Activated T-cell treated with anti-CD3 and anti-CD28 coated beads for 1 hour (primary cell): ENCODE measurements at places on chromosomes 4 and X.

DNA sequence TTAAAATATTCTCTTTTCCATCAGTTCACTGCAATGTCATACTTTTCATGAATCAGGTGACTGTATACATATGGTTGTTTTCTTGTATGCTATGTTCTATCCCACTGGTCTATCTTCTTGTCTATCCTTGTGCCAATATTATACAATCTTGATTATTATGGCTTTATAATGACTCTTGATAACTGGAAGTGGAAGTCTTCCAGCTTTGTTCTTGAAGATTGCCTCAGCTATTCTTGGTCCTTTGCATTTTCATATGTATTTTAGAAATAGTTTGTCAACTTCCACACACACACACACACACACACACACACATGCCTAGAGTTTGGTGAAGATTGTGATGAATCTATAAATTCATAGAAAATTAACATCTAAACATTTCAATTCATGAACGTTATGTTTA lies 67.9 kb downstream of the SHROOM3 start:
- no peak for DNase-seq

DNA sequence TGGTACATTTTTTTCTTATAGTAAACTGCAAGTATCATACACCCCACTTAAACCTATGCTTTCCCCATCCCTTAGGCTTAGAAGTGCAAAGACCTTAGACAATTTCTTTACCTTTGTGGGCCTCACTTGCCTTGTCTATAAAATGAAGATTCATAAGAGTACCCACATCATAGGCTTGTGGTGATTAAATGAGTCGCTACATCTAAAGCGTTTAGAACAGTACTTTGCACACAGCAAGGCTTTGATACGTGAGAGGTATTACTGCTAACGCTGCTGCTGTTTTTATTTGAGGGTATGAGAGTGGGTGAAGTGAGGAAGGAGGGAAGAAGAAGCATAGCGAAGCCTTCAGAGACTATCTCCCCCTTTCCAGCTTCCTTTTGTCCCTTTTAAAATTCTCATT lies 87.8 kb upstream of the RPS6KA3 start:
- no peak for DNase-seq

DNA sequence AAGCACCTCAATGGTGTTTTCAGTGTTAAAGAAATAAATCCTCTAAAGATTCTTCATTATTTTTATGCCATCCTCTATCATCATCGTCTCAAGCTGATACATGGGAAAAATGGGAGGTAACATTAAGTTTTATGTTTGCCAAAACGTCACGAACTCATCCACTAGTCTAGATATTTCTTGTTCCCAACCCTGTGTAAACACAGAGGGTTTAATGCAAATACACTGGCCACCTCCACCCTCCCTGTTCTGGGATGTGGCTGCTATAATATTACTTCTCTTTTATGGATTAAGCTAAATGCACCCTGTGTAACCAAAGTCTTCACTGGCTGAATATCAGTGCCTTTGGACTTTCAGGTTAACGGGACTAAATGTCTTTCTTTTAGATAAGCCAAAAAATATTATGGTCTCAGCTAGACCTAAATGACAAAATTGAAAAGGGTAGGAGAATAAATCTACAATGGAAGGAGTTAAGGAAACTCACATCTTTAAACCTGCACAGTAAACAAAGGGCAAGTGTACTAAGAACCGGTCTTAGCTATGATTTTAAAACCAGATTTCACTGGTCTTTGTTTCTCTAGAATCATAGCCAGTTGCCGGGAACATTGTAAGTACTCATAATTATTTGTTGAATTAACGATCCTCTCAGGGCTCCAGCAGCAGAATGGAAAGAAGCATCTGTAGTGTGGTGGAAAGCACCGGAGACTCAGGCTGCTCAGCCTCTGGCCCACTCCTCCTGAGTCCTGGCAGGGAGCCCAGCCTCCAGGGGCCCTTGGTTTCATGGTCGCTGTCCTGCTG lies 103.5 kb upstream of the NOCT start:
- DNase-seq: no peak

DNA sequence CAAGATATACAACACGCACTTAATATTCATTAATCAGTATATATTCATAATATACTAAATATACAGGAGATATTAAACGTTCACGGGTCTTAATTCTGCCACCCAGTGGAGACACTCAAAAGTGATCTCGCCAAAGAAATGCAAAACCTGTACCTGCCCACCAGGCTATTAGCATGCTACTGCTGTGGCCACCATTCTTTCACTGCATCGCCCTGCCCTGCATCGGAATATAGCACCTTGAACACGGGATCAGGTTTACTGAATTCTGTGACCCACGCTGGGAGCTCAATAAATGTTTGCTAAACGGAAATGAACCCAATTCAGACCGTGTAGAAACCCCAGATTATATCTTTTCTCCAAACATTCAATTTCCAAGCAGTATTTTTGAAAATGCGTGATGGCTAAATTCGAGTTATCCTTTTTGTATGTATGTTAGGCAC lies 840 bp upstream of the CLCN3 start:
- DNase-seq: peak; percentile 23

GRCh38 chrX:12139934-12140611 lies 1.8 kb downstream of the FRMPD4 start:
- DNase-seq: no peak

- no peak for DNase-seq
These were observed 93.6 kb upstream of the NAP1L5 start for GRCh38 chr4:88791274-88791673.

GRCh38 chr4:17323554-17324385 lies 188.1 kb downstream of the QDPR start:
- no peak for DNase-seq

DNA sequence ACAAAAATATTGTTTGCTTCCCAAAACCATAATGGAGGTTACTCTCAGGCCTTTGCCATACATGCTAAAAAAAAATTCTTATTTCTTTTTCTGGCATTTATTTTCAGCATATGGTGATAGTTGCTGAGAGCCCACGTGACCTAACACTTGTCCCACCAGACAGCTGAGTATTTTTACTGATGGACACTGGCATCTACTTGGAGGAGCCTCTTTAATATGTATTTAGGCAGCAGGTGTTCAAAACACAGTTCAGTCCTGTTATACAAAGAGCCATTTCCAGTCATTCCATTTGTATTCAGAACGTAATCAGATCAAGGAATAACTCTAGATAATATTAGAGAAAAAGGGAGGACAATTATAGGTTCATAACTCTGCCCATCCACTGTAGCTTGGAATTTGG lies 95.5 kb downstream of the CXCL13 start:
- DNase-seq: no peak

DNA sequence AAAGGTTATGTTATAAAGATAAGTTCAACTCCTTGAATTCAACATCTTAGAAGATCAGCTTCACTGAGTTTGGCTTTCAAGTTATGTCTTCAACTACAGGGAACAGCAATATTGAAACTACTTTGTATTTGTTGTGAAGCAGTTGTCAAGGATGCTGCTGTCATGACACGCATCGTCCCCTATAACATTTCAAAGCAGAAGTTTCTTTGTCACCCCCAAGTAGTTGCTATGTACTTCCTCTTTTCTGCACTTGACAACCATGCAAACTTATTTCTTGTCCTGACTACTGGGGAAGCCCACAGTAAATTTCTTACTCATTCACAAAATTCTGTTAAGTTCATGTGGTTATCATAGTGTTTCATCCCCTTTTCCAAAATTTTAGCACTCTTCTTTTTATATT lies 14.3 kb downstream of the ANTXR2 start:
- no peak for DNase-seq

GRCh38 chr4:186137196-186137794 lies 32.8 kb downstream of the FAM149A start:
- DNase-seq: no peak

DNA sequence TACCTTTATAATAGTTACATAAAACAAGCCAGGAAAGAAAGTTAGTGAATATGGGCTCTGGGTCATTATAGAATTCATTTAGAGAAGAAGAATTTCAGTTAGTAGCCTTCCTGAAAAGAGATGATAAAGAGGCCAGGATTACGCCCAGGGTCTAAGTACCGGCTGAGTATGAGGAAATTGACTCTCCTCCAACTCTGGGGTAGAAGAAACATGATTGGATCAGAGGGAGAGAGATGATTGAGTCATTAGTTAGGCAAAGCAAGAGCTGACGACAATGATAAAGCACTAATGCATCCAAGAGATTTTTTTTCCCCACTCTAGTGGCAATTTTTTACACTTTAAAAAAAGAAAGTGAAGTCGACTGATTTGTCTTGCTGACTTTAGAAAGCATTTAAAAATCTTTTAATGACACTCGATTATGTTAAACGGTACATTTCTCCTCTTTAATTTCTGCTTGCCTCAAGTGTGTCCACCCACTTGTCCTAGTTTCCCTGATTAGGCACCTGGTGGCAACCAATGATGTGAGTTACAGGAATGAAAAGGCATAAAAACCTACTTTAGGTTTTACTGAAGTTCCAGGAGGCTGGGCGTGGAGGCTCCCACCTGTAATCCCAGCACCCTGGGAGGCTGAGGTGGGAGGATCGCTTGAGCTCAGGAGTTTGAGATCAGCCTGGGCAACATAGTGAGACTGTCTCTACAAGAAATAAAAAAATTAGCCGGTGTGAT lies 37.3 kb upstream of the IGFBP7 start:
- DNase-seq: no peak

GRCh38 chr4:40409835-40410234 lies 74.7 kb downstream of the CHRNA9 start:
- no peak for DNase-seq

- no peak for DNase-seq
These were observed 493.1 kb downstream of the MAGEE1 start for GRCh38 chrX:76920607-76921006.

DNA sequence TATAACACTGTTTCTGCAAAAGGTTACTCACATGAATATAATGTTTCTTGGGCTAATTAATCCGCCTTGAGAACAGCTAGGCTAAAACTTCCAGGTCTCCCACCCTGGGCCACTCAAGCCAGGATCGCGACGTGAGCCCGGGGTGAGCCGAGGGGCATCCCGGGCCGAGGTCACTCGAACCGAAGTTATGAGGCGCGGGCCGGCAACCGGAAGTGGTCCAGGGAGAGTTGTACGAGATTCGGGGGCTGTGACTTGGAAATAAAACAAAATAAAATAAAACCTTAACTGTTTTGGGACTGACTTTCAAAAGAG lies 317 bp downstream of the CMC4 start:
- DNase-seq: no peak

GRCh38 chr4:181200076-181200475 lies 1043.1 kb upstream of the TENM3 start:
- no peak for DNase-seq

- DNase-seq: no peak
These were observed 138.4 kb downstream of the SLC7A11 start for GRCh38 chr4:138103597-138104283.

DNA sequence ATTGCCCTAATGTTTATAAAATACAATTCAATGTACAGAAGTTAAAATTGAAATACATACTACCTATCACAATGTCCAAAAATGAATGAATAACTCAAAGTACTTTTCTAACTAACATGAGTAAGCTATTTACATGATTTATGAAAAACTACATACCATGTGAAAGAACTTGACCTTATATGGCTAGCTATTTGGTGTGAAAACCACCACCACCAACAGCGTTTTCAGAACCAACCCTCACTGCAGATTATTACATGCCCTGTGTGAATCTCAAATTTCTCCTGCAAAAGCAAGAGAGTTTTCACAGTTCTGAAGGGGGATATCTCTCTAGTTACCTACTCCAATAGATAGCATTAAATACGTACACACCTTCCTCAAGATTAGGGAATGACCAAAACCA lies 198.5 kb downstream of the SPATA18 start:
- DNase-seq: no peak

GRCh38 chr4:157075811-157076577 lies at the start of gene GLRB:
TSS of gene GLRB (plus strand) at chr4:157076150. CDS start at chr4:157078025, 1,875 bp downstream.
- DNase-seq: no peak

DNA sequence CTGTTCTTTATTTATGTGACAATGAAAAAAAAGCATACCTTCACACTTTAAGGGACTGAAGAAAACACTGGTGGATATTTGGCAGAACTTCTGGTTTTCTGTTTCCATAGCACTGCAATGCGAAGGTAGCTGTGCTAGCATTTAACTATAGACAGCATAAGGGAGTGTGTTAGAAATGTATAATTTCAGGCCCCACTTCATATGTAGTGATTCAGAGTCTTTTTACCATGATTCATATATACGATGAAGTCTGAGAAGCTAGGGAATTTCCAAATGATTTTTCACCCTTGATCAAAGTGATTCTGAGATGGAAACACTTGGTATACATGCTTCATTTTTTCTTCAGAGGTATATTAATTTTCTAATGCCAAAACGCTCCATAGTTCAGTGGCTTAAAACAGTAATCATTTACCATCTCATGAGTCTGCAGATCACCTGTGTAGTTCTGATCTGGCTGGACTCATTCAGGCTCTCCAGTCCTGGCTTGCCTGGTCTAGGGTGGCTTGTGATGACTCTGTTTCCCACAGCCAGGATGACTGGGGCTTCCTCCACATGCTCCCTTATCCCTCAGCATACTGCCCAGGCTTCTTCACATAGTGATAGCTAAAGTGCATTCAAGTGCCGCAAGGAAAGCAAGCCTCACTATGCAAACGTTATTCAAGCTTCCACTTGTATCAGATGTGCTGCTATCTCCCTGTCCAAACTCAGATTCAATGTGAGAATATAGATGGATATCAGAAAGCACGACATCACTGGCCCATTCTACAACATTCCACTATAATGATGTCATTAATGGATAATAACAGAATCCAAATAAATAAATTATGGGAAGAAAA lies 790.1 kb downstream of the TECRL start:
- DNase-seq: no peak

- peak; percentile 3 for DNase-seq
These were observed 51.8 kb downstream of the RBPJ start for GRCh38 chr4:26372525-26373172.

- DNase-seq: no peak
These were observed 26.0 kb downstream of the CAPN6 start for GRCh38 chrX:111244235-111244750.

DNA sequence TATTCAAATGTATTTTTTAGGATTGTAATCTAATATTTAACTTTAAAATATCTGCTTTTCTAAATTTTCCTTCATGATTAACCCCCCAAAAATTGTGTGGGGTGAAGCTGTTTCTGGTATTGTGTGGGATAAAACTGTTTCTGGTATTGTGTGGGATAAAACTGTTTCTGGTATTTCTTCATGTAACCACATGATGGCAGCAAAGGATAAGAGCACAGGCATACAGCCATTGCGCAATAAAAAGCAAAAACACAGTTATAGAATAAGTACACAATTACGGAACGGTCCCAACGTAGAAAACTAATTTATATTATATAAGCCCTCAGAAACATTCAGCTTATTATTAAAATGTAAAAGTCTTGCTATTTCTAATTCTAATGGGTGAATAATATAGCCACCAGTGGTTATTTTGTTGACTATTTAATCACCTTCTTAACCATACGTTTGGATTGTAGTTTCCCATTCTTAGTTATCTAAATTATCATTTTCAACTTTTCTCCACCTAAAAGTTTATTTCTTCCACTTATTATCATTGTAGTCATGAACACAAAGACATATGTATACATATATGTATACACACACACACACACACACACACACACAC lies 333.9 kb upstream of the FSTL5 start:
- DNase-seq: no peak

GRCh38 chr4:103719105-103719829 lies 518 bp downstream of the TACR3 start:
- DNase-seq: no peak
